ENCODE measurements at places on chromosomes 5 and 9.

GRCh38 chr5:72572236-72572765 lies 65.1 kb upstream of the ZNF366 start:
- H3K4me1 ChIP-seq, result no peaks in the 10 kb centered on the region
- no peak overlapping the region for H3K27ac ChIP-seq
- no peak for DNase-seq
- H3K36me3 ChIP-seq, result no peaks in the 10 kb centered on the region
- H3K27me3 ChIP-seq, result no peaks in the 10 kb centered on the region

DNA sequence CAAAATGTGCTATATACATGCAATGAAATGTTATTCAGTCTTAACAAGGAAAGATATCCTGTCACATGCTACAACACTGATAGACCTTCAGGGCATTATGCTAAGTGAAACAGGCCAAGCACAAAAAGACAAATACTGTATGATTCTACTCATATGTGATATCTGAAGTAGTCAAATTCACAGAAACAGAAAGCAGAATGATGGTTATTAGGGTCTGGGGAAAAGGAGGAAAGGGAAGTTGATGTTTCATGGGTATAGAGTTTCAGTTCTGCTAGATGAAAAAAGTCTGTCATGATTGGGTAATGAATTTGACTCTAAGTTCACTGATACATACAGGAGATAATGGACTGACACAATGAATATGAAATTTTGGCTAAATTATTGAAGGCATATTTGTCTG lies 11.2 kb upstream of the RIC1 start:
- H3K4me3 ChIP-seq, result no peak overlapping the region
- DNase-seq, result no peak
- no peaks in the 10 kb centered on the region for H3K36me3 ChIP-seq

- DNase-seq, result no peak
- no peaks in the 10 kb centered on the region for H3K36me3 ChIP-seq
- peaks cover 6% of the 10 kb centered on the region for H3K4me1 ChIP-seq
- no peaks in the 10 kb centered on the region for H3K27me3 ChIP-seq
- H3K27ac ChIP-seq, result no peak overlapping the region
Observed at GRCh38 chr5:166349046-166349445, 1942.4 kb upstream of the WWC1 start.

DNA sequence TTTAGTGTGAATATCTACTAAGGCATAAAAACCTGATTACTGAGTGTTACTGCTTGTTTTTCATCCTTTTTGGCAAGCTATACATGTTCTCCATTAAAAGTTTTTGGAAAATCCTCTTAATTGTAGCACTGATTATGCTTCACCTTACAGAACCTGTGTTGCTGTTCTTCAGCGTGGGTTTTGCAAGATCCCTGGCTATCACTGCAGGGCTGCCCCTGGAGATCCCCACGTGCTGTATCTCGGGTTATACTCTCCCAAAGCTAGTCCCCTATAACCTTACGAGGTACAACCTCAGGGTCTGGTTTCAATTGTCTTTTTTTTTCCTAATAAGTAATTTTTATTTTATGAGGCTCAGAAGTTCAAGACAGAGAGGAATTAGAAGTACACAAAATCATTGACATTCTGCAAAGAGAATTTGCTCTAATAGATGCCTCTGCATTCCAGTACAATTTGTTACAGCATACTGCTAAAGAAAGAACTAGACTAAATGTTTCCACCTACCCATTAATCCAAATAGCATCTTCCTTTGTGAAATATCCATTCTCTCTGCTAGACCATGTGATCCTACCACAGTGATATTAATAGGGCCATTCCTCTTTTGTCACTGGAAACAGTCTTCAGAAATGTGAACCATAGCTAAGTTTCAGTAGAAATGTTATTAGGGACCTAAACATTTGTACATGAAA lies 25.8 kb upstream of the CAMK4 start:
- no peak overlapping the region for H3K4me3 ChIP-seq
- H3K27me3 ChIP-seq, result peaks cover 14% of the 10 kb centered on the region
- H3K27ac ChIP-seq, result no peak overlapping the region
- H3K36me3 ChIP-seq, result no peaks in the 10 kb centered on the region

DNA sequence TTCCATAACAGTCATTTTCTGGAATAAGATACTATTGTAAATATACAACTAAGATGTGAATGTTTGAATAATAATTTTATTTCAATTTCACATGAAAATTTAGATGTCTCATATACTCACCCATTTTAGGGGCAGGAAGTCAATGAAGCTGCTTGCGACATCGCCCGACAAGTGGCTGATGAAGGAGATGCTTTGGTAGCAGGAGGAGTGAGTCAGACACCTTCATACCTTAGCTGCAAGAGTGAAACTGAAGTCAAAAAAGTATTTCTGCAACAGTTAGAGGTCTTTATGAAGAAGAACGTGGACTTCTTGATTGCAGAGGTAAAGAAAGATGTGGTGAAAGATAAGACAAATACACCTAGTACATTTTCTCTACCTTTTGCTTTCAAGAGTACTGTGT lies 8.6 kb downstream of the BHMT start:
- no peak overlapping the region for H3K4me3 ChIP-seq
- H3K36me3 ChIP-seq, result no peaks in the 10 kb centered on the region
- H3K4me1 ChIP-seq, result no peaks in the 10 kb centered on the region
- no peak for DNase-seq

DNA sequence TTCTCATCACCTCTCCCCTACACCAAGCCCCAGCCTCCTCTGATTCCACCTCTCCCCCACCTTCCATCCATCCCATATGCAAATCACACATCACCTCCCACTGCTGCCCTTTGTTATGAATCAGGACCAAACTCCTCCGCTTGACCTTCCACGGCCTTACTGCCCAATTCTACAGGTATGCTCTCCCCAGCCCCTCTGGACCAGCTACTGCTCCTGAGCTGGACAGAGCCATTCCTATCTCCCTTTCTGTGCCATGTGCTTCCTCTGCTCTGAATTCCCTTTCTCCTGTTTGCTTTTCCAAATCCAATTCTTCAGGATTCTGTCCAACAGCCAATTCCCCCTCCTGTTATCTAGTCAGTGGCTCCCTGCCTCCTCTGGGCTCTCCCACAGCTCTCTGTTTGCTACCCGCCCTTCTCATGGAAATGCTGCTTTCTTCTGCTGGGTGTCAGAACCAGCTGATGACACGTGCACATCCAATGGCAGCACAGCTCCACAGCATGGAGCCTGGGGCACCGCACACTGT lies 8.3 kb downstream of the FABP6 start:
- DNase-seq, result no peak
- H3K27ac ChIP-seq, result no peak overlapping the region
- H3K4me3 ChIP-seq, result no peak overlapping the region
- H3K4me1 ChIP-seq, result no peaks in the 10 kb centered on the region

- no peak for DNase-seq
- no peak overlapping the region for H3K4me3 ChIP-seq
- H3K27me3 ChIP-seq, result peaks cover 3% of the 10 kb centered on the region
- H3K4me1 ChIP-seq, result no peaks in the 10 kb centered on the region
Observed at GRCh38 chr9:83183621-83184020, 120.7 kb upstream of the RASEF start.

- H3K4me3 ChIP-seq, result no peak overlapping the region
- H3K27ac ChIP-seq, result no peak overlapping the region
- H3K27me3 ChIP-seq, result no peaks in the 10 kb centered on the region
- H3K36me3 ChIP-seq, result no peaks in the 10 kb centered on the region
Observed at GRCh38 chr5:9398227-9398626, 147.6 kb downstream of the SEMA5A start.

- DNase-seq, result no peak
- H3K27ac ChIP-seq, result no peak overlapping the region
- H3K4me3 ChIP-seq, result no peak overlapping the region
- H3K4me1 ChIP-seq, result no peaks in the 10 kb centered on the region
Observed at GRCh38 chr9:13568405-13568804, 288.9 kb upstream of the MPDZ start.

DNA sequence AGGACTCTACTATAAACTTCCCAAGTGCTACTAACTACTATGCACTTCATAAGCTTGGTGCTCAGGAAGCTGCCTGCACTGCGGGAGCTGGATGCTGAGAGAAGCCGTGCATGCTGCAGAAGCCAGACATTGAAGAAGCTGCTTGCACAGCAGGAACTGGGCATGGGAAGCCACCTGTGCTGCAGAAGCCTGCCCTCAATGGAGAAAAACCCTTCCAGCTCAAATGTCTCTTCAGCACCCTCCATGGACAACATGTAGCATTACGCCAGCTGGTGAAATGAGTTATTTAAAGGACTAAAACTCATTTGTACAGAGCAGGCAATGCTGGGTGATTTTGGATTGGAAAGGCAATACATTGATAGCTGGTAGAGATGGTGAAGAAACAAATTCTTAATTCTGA lies 247.2 kb downstream of the KIF4B start:
- H3K27me3 ChIP-seq, result no peaks in the 10 kb centered on the region
- H3K36me3 ChIP-seq, result no peaks in the 10 kb centered on the region
- no peak overlapping the region for H3K27ac ChIP-seq
- no peak overlapping the region for H3K4me3 ChIP-seq
- H3K4me1 ChIP-seq, result no peaks in the 10 kb centered on the region

DNA sequence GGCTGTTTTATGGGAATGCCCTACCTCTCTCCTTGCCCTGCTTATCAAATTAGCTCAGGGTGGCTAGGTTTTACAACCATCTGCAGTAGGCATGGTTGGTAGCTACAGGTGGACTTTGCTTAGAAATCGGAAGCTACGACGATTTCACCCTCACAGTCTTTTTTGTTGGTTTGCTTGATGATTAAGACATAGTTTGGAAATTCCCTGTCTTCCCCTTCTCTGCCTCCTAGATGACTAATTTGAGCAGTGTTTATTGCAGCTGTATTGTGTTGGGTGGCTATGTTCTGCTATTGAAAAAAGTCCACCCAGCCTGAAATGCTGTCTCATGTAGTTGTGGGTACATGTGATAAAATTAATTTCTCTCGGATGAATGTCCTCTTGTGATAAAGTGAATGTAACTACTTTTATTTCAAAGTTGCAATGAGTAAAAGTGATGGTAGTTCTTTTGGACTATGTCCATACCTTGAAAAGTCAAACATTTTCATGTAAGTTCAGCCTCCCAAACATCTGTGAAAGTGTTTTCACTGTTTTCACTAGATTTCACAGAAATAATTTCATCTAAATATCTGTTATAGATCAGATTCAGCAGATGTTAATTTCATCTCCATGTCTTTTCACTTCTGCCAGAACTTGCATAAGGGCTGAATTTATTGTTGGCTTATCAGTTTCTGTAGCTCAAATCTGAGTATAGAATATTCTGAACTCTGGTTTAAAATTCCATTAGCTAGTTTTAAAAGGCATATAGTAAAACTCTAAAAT lies 37.3 kb upstream of the FYB1 start:
- peak overlapping the region; percentile 10 for H3K27ac ChIP-seq
- no peak overlapping the region for H3K4me3 ChIP-seq
- no peaks in the 10 kb centered on the region for H3K27me3 ChIP-seq
- peaks cover 29% of the 10 kb centered on the region for H3K4me1 ChIP-seq
- H3K36me3 ChIP-seq, result no peaks in the 10 kb centered on the region
- no peak for DNase-seq

- no peak overlapping the region for H3K4me3 ChIP-seq
- H3K27me3 ChIP-seq, result no peaks in the 10 kb centered on the region
- peaks cover 94% of the 10 kb centered on the region for H3K36me3 ChIP-seq
Observed at GRCh38 chr9:121350993-121351561, 19.0 kb downstream of the STOM start.

GRCh38 chr9:127351182-127352166 lies 45.5 kb upstream of the SLC2A8 start:
- no peak for DNase-seq
- no peak overlapping the region for H3K27ac ChIP-seq
- H3K4me1 ChIP-seq, result no peaks in the 10 kb centered on the region
- no peak overlapping the region for H3K4me3 ChIP-seq
- no peaks in the 10 kb centered on the region for H3K27me3 ChIP-seq

- no peak overlapping the region for H3K4me3 ChIP-seq
- no peak overlapping the region for H3K27ac ChIP-seq
- DNase-seq, result no peak
- peaks cover 70% of the 10 kb centered on the region for H3K36me3 ChIP-seq
- H3K4me1 ChIP-seq, result no peaks in the 10 kb centered on the region
Observed at GRCh38 chr5:179577286-179577960, 27.1 kb downstream of the RUFY1 start.

DNA sequence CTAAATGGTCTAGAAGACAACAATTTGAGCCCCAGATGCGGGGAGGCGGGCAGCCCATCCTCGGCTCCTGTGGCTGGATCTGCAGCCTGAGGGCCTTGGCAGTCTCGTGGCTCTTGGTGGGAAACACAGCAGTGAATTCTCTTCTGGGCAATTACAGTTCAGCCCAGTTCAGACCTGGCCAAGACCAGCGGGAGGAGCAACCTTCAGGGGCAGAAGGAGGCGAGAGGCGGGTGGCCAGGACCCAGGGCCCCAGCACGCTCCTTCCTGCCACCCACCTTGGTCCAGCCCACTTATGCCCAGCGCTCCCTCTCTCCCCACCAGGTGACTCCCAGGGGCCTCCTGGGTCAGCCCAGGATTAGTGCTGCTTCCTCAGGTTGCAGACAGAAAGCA lies 7.8 kb downstream of the MYMK start:
- H3K36me3 ChIP-seq, result no peaks in the 10 kb centered on the region
- H3K4me3 ChIP-seq, result no peak overlapping the region
- no peaks in the 10 kb centered on the region for H3K4me1 ChIP-seq
- no peaks in the 10 kb centered on the region for H3K27me3 ChIP-seq

DNA sequence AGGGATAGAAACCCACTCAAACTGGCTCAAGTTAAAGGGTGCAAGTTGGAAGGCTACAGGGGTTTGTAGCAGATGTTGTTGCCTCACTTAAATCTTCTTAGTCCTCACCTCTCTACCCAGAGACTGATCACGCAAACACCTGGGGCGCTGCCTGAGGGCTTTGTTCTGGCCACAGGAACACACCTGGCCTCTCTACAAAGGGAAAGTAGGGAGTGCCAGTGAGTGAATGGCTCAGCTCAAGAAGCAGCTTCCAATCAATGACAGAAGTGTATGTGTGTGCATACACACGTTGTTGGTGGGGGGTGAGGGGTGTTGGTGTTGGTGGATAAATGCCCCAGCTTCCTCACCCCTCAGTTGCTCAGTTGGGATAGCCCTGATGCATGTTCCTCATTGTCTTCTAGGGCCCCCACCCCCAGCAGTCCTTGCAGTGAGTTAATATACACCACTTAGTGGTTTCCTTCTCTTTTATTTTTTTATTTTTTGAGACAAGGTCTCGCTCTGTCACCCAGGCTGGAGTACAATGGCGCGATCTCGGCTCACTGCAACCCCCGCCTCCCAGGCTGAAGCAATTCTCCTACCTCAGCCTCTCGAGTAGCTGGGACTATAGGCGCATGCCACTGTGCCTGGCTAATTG lies 30.6 kb upstream of the CTNNA1 start:
- no peak overlapping the region for H3K27ac ChIP-seq
- no peaks in the 10 kb centered on the region for H3K36me3 ChIP-seq
- no peaks in the 10 kb centered on the region for H3K27me3 ChIP-seq
- peaks cover 16% of the 10 kb centered on the region for H3K4me1 ChIP-seq

DNA sequence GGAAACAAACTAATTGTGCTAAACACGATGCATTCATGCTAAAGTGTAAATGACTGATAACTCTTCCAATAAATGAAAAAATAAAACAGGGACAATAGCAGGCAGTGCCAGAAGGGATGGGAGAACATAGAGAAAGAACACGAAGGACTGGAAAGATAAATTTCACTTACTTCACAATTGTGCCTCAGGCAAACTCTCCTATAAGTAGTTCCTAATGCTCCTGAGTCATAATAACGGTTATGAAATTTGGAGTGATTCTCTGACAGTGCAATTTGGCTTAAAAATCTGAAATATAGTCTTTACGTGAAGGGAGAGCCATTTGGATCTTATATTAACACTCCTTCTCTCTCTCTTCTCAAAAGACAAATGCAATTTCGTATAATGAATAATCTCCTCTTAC lies 2218.5 kb downstream of the MAT2B start:
- no peaks in the 10 kb centered on the region for H3K27me3 ChIP-seq
- H3K27ac ChIP-seq, result no peak overlapping the region
- H3K4me1 ChIP-seq, result no peaks in the 10 kb centered on the region
- H3K4me3 ChIP-seq, result no peak overlapping the region
- H3K36me3 ChIP-seq, result no peaks in the 10 kb centered on the region

Measured in RWPE2 (cell line).